ENCODE measurements at places on chromosomes 2 and 18.

DNA sequence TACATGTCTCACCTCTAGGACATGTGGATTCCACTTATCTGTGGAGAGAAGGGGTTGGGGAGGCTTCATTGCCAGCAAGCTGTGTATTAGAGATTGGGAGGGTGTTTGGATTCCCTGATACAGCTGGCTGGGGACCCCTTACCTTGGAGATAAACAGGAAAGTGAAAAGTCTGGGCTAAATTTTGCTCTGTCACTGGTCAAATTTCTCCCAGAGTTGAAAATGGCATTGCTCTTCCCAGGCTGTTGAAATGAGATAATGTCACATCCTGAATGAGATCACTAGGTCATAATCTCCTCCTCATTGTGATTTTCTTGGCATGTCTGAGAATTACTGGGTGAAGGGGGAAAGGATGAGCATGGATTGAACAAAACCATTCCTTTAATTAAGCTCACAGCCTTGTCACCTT is 265.0 kb upstream of the PARD3B start:
- no peak for DNase-seq

DNA sequence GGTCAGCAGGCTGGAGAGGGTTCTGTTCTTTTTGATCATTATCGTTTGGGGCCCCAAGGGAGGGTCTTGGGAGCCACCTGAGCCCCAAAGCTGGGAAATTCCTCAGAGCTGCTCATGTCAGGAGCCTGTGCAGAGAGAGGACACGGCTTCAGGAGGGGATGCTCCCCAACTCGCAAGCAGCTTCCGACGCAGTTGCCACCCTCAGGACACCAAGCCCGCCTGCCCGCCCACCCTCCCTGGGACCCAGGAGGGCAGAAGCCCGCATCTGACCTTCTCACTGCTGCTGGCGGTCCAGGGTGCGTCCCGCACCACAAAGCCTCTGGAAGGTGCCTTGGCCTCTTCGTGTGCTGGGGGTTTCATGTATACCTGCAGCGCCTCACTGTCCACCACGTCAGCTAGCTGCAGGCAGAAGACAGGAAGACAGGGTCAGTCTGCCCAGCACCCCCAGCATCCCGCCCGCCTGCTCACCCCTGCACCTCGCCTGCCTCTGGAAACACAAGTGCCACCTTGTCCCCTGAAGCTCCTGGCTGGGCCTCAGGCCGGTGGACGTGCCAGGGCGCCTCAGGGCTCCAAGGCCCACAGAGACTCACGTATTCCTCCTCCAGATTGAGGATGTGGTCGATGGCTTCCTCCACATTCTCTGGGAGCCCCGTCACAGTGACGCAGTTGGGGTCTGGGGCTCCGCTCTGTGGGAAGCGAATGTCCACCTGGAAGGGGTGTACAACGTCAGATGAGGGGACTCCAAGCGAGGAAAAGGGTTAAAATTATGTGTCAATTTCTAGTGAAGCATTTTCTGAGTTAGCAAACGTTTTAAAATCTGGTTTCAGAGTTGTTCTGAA is 41.3 kb downstream of the ANO7 start:
- no peak for DNase-seq

GRCh38 chr2:65349863-65350262 is 82.5 kb downstream of the SPRED2 start:
- peak; percentile 39 for DNase-seq

GRCh38 chr2:61671561-61672315 is 133.6 kb upstream of the XPO1 start:
- peak; percentile 29 for DNase-seq

GRCh38 chr18:22961156-22961555 is 28.0 kb downstream of the RBBP8 start:
- DNase-seq: no peak

- peak; percentile 48 for DNase-seq
These were observed 17.7 kb downstream of the SH3BP4 start for GRCh38 chr2:234969306-234970098.

DNA sequence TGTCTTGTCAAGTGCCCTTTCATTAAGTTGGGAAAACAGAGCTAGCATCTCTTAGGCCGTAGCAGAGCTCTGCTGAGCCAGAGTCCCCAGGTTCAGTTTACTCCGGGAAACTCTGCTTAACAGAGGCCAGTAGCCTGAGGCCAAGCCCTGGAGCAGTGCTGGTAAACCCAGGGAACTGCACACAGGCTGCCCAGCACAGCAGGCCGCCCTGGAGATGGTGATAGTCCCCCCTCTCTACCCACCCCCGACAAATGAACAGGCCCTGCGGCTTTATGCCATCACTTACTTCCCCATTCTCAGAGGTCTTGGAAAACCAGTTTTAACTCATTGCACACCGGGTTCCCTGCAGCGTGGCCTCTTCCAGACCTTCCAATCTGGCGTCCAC is 3.5 kb downstream of the CNNM4 start:
- DNase-seq: no peak

DNA sequence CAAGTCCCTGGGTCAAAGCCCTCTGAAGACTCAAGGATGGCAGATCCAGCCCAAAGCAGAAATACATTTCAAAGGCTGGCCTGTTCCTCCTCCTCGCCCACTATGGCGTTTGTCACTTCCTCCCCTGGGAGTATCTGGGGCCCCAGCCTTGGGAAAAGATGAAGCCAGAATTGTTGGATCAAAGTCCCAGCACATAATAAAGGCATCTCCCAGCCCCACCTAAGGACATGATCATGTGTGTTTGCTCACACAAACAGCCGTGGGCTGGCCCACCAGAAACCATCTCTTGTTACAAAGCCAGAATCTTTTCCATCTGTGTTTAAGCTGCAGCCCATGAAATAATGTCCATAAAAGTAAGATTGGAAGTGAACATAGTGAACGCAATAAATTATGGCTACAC is 50.1 kb upstream of the HAAO start:
- no peak for DNase-seq

DNA sequence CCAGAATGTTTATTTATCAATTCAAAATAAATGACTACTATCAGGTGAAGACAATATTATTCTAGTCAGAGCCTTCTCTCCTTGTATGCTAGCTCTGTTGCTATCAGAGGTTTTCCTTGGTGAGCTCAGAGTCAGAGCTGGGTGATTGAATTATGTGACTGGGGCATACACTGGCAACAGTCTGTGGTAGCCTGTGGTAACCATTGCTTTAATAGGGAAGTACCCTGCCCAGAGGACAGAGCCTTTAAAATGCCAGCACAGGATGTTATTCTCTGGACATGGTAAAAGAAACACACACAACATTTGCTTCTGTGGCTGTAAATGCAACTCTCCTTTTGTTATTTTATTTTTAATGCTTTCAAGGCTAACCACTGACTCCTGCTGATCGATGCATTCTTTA is 124.7 kb downstream of the PPP1R1C start:
- peak; percentile 9 for DNase-seq

GRCh38 chr2:7022492-7023385 is 105.5 kb downstream of the RNF144A start:
- peak; percentile 73 for DNase-seq

DNA sequence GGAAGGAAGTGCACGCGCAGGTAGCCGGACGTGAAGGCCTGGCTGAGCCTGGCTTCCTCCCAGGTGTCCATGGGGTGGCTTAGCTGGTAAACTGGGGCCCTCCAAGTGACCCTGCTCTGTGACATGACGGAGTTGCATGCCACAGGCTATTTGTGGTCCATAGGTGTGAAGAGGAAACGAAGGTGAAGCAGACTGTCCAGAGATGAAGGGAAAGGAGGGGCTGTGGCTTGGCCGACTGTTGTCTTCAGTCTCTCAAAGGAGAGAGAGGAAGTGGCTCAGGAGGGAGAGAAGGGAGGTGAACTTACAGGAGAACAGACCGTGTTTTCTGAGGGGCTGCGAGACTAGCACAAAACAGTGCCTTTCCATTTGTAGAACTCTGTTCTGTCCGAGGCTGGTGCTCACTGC is 19.3 kb downstream of the INPP5D start:
- no peak for DNase-seq

DNA sequence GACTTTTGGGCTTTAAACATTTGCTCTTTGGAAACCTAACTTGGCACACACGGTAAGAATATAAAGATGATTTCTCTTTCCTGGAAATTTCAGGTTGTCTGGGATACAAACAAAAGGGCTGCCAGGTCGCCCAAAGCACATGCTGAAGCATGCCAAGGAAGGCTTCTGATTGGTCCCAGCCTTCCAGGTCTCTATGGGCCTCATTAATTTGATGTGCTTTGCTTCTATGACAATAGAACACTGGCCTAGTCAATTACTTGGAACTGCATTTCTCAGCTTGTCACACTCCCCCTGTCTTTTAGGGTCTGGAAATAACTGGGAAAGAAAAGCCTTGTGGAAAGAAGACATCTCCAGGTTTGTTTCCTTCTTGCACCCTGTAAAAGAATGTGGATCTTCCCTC is 228.9 kb downstream of the ADCYAP1 start:
- peak; percentile 2 for DNase-seq

DNA sequence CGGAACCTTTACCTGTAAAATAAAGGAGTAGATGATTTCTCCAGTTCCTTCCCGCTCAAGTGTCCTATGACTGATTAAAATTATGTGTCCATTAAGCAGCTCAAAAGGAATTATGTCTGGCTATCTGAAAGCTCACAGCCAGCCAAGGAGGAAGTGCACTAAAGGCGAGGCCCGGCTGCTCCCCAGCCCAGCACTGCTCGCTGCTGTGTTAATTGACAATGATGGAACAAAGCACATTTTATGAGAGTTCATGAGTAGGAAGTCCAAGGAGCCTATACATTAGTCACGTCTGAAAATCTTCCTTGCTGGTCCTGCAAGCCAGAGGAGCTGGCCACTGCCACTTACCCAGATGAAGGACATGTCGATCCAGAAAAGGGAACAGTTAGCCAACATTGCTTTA is 14.3 kb downstream of the TTC32 start:
- no peak for DNase-seq

- DNase-seq: no peak
These were observed 39.5 kb downstream of the BABAM2 start for GRCh38 chr2:27929916-27930486.

DNA sequence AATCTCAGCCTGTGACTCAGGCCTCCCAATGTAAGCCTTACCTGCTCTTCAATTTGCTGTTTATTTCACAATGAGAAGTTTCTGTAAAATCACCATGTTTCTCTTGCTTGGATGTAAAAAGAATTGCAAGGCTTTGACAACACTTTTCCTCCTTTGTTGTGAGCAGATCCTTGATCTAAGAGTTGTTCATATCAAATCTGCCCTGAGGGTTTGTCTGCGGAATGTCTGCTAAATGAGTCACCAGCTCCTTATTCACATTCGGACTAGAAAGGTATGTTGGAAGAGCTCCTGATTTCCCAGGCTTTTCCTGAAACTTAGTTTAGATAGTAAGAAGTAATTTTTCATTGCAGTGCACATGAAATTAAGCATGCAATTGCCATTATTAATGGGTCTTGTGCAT is 268.2 kb upstream of the TCF4 start:
- no peak for DNase-seq

- no peak for DNase-seq
These were observed 114.3 kb upstream of the SLC66A3 start for GRCh38 chr2:11040992-11041391.

GRCh38 chr2:1488181-1488671 is 75.0 kb downstream of the TPO start:
- DNase-seq: no peak

DNA sequence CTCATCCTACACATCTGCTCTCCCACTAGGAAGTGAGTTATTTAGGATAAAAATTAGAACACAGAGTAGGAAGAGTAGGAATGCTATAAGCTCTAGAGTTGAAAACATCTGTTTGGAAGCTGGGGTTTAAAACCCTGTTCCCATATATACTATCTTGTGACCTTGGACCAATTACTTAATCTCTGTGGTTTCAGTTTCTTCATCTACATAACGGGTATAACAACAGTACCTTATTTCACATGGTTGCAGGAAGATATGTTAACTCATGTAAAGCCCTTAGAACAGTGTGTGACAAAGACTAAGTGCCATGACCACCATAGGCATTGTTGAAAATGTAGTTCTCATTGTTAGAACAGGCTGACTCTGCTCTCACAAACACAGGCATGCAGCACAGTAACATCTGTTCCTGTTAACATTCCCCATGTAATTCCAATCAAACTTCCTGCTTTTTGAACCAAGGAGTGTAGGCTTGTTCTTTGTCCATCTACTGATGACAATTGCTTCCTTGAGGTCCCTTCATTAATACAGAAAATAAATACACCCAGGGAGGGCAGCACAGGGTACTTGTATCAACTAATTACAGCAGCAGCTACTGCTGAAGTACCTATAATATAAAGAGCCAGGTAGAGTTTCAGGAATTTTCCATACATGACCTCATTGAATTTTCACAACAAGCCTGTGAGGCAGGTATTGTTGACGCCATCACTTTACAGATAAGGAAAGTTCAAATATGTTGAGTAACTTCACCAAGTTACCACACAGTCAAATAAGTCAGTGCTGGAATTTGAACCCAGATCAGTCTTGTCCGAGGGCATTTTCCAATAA is 204.2 kb downstream of the L3MBTL4 start:
- DNase-seq: no peak

DNA sequence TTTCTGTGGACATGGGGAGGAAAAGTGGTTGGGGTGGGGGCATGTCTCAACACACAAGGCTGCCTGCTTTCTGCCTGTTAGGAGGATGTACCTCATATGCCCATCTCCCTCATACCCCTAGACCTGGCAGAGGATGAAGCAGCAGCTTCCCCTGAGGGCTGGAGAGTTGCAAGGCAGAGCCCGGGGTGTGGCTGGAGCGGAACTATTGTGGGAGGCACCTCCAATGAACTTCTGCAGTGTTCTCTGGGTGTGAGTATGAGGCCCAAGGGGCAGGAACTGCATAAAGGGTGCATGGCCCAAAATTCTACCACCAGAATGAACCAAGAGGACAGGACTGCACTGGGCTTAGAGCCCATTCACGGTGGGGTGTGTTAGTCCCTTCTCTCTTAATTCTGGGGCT is 296.3 kb upstream of the SIX2 start:
- DNase-seq: no peak

GRCh38 chr2:105255979-105256378 is 14.4 kb downstream of the GPR45 start:
- DNase-seq: no peak

DNA sequence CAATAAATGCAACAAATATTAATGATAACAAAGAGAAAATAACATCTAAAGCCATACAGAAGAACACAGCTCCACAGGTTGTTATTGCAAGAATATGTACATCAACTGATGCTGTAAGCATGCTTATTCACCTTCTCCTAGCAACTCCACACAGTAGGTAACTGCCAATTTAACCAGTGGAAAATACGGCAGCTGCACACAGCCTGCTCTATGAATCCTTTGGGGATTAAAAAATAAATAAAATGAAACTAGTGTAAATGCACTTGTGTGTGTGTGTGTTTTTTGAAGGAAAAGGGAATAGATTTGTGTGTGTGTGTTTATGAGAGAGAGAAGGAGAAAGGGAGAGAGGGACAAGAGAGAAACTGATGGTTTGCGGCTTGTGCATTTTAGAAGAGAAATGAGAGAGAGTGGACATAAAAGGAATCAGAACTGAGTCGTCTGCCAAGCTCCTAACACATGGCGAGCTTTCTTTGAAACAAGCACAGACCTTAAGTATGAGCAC is 96.2 kb upstream of the PDE1A start:
- peak; percentile 79 for DNase-seq

- no peak for DNase-seq
These were observed 47.2 kb upstream of the CCDC141 start for GRCh38 chr2:179097131-179097530.

- peak; percentile 63 for DNase-seq
These were observed 249.3 kb upstream of the FSHR start for GRCh38 chr2:49403637-49404036.

GRCh38 chr2:152097801-152098495 is 896 bp downstream of the CACNB4 start:
- DNase-seq: peak; percentile 17

- DNase-seq: peak; percentile 67
These were observed 16.7 kb upstream of the EDAR start for GRCh38 chr2:109005686-109006204.
